GM23338 (cell line): ENCODE measurements at places on chromosomes 2 and 18. TPM values are rescaled to one million over a fixed set of nuclear protein-coding genes. Genes with fewer than 3 reads are reported as not detected.

GRCh38 chr18:30862900-30863299 is 179.6 kb downstream of the DSC3 start:
- DNase-seq, result no peak

GRCh38 chr2:186544255-186544675 is 45.6 kb upstream of the ITGAV start:
- peak; percentile 50 for DNase-seq

GRCh38 chr2:8212239-8212638 is 469.6 kb upstream of the ID2 start:
- DNase-seq, result no peak

GRCh38 chr2:181585732-181586131 is 71.2 kb downstream of the CERKL start:
- no peak for DNase-seq

DNA sequence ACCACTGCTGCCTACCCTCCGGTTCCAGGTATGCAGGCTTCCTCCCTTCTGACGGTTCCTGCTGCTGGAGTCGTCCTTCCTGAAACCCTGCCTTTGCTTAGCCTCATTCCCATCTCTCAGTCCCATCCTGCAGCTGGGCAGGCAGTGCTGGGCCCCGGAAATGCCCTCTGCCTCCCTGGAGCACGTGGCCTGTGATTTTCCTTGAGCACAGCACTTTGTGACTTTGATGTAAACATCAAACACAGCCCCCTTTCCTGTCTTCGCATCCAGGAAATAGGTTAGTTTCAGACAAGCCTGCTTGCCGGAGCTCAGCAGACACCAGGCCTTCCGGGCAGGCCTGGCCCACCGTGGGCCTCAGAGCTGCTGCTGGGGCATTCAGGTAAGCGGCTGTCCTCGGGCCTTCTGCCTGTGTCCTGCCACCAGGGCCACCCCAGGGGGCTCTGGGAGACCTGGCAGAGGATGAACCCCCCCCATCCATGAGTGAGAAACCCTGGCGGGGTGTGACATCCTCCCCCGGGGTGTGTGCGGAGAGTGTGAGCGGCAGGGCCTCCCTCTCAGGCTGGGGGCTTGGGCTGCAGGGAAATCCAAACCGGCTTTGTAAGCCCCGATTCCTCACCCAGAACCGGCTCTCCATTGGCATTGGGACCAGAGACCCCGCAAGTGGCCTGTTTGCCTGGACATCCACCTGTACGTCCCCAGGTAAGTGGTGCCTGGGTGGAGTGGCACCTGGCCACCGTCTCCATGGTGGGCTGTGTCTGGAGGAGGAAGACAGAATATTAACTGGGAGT is at the start of gene ZAP70:
TSS of gene ZAP70 (plus strand) at position 281 of the 788 bp plus-strand sequence. CDS start 10,461 bp downstream, outside the sequence.
- no peak for DNase-seq

DNA sequence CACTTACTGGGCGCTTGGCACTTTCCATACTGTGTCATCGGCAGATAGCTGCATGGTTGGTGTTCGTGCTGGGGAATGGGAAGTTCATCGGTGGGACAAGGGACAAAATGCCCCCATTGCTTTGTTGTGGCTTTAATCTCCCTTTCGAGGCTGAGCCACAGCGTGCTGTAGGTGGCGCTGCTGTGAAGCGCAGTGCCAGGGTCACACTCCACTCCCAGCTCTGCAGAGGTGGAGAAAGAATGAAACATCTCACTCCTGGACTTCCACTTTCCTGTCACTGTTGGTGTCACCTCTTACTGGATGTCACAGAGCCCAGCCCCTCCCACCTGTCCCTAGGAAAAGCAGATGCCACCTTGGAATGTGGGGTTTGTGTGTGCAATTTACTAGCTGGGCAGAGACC is 8.7 kb downstream of the TYMS start:
- peak; percentile 61 for DNase-seq

DNA sequence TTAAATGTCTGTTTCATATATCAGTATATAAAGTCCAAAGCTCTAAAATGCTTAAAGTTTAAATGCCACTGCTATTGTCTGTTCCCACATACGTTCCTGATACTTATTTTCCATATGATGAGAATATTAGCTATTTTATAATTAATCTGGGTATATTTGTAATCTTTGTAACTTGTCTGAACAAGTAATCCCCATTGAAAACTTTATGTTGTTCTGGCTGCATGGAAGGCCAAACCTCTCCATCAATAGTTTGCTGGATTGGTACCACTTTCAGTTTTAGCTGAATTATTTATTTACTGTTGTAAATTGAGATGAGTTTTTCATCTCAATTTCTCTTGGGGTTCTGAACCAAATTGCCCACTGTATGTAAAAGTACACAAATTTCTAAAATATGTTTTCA is 1.5 kb downstream of the MBD5 start:
- DNase-seq, result no peak

DNA sequence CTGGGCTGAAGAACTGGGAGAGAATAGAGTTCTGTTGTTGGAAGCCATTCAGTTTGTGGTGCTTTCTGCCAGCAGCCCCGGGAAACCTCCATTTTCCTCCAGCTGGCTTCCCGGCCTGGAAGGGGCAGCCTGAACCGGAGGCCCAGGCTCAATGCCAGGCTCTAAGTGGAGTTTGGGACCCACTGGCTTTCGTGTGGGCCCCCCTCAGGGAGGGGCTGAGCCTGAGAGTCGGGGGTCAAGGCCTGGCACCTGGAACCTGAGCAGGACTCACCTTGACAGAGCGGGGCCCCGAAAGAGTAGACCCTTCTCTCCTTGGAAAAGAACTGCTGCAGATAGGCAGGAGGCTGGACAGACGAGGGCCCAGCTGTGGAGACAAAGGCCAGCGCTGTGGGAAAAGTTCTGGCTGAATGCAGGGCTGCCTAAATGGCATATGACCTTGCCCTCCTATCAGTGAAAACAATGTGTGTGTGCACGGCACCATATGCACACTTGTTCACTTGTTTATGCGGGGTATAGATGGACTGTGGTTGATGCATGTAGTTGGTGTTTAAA is 34.8 kb upstream of the ASB18 start:
- DNase-seq, result no peak

DNA sequence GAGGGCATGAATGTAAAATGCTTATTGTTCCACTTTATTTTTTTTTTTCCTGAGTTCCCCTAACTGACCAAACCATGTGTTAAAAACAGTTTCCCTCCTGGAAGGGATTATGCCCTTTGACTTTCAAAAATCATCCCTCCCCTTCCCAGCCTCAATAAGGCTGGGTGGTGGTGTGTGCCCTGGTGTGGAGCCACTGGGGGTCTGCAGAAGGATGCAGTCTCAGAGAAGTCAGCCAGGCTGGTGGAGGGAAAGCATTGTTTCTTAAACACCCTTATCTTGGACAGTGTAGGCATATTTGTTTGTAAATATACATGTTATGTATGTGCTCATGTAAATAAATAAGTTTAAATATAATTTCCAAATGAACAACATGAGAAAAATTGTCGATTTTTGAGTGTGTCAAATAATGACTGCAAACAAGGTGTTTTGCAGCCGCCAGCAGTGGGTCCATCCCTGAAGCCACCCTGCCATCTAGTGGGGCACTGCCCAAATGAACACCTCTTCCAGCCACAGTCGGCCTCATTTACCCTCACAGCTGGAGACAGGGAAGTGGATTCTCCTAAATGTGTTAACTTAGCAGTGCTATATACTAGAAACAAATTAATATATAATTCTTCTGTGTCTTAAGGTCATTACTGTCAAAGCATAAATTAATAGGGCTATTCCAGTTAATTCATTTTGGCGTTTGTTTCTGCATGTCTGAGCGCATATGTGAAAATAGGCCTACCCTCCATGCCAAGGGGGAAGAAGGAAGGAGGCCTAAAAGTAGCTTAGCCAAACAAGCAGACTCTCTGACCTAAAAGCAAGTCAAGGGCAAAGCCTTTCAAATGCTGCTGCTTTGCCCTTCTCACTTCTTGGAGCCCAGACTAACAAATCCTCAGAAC is 209.6 kb upstream of the PIK3C3 start:
- peak; percentile 82 for DNase-seq

- no peak for DNase-seq
Observed at GRCh38 chr2:221518201-221518934, 53.7 kb downstream of the EPHA4 start.

DNA sequence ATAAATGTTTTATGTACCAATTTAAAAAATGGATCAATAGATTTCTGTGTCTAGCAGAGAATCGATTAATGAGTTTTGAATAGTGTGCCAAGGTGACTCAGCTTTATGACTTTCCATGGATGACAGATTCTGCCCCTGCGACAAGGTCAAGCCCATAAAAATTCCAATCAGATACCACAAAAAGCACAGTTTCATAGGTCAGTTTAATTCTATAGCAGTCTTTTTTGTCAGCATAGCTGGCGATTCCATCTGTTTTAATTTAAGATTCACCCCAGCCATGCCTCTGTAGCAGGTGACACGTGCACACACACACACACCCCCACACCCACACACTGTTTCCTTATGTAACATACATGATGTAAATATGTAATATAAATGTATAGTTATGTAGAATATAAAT is 28.9 kb downstream of the RAB31 start:
- no peak for DNase-seq

- peak; percentile 49 for DNase-seq
Observed at GRCh38 chr2:233354971-233355574, 779 bp downstream of the DGKD start.

DNA sequence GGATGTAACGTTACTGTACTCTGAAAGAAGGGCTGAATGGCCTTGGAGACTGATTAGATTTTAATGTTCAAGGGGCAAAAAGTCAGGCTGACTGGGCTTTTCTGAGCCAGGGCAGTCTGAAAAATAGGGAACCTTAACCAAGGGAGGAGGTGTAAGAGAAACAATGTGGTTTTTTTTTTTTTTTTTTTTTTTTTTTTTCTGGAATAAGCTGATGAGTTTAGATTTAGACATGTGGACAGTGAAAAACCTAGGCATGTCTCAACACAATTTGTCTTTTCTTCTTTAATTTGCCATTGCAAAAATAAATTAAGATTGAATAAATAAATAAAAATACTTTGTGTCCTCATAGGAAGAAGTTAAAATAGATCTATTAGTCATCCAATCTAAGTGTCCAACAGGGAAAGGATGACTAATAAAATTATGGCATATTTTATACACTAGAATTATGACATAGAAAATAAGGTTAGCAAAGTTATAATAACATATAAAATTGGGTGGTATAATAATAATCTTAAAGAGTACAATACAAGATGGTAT is 237.6 kb upstream of the TRIB2 start:
- no peak for DNase-seq

Gene VIT
- total RNA-seq, result not detected in 2 replicates

Gene CCDC141
- 8.0 and 13.4 TPM in 2 replicates for total RNA-seq

Gene LANCL1
- total RNA-seq, result 36.8 and 41.1 TPM in 2 replicates

Gene POU3F3
- total RNA-seq, result 0.24 TPM in 1 of 2 replicates, not detected in the other

Gene CDH19
- total RNA-seq, result 0.03 TPM in 1 of 2 replicates, not detected in the other

Gene CXXC1
- 65.1 and 74.3 TPM in 2 replicates for total RNA-seq

Gene FABP1
- not detected in 2 replicates for total RNA-seq

Gene VWC2L
- not detected in 2 replicates for total RNA-seq

Gene MALL
- total RNA-seq, result 9.3 and 10.2 TPM in 2 replicates

Gene MROH2A
- not detected in 2 replicates for total RNA-seq

Gene RBFA
- total RNA-seq, result 43.3 and 46.5 TPM in 2 replicates
